CD8-positive, alpha-beta memory T cell (primary cell): ENCODE measurements at places on chromosomes 3 and 15. TPM values are rescaled to one million over a fixed set of nuclear protein-coding genes. Genes with fewer than 3 reads are reported as not detected.
A peak's percentile ranks its signal among the peaks of the same experiment; 100 is the strongest.

DNA sequence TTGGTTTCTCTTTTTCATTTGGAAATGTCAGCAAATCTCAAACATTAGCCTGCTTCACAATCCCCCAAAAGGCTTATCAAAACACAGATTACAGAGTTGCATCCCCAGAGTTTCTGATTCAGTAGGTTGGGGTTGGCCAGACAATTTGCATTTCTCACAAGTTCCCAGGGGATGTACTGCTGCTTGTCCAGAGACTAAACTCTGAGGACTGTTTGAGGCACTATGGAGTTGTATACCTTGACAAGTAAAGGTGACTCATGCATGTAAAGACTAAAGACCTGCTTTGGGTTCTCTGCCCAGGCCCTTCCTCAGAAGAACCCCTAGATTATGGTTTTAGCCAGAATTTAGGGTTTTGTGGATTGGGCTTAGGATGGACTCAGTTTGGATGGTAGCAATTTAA is 151.1 kb upstream of the ARHGEF26 start:
- no peak overlapping the region for H3K27ac ChIP-seq
- H3K4me1 ChIP-seq: no peaks in the 10 kb centered on the region
- no peaks in the 10 kb centered on the region for H3K27me3 ChIP-seq
- H3K36me3 ChIP-seq: no peaks in the 10 kb centered on the region
- DNase-seq: no peak
- H3K4me3 ChIP-seq: no peak overlapping the region

DNA sequence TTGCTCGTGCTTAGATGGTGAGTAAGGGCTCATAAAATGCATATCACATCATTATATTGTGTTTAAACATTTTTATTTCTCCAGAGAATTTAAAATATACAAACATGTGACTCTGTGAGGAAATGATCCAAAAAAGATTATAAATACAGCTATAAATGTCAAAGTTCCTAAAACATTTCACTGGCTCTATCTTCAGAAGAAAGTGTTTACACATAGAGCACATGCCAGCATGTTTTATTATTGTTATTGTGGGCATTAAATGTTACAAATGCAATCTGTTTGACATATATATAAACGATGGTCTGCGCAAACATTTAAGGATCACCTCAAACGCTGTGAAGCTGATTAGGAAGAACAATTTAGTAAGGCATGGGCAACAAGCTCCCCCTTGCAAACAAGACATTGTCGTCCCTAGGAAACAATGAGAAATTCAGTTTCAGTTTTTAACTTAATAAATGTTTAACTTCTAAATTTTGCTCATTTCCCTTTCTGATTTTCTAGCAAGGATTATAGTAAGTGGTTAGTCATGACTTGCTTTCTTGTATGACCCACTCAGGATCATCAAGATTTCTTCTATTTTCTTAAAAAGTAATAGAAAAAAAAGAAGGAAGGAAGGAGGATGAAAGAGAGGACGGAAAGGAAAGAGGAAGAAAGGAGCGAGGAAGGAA is 207.5 kb downstream of the SATB1 start:
- DNase-seq: no peak
- no peak overlapping the region for H3K27ac ChIP-seq
- H3K4me1 ChIP-seq: no peaks in the 10 kb centered on the region
- no peaks in the 10 kb centered on the region for H3K36me3 ChIP-seq
- H3K4me3 ChIP-seq: no peak overlapping the region

DNA sequence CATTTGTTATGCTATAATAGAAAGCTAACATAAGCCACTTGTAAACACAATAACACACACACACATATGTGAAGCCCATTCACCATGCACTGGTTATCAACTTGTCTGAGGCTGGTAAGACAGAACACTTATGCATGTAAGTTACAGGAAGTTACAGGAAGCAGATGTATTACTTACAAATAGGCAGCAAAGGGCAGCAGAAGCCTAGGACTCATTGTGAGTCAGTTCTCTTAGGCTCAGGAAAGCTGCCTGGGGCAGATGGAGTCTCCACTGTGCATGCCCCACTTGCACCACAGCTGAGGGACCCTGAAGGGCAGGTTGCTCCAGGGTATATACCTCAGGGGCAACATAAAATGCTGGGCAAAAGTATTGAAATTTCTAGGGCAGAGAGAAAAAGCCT is 748.8 kb upstream of the CCDC54 start:
- no peak for DNase-seq
- no peaks in the 10 kb centered on the region for H3K27me3 ChIP-seq
- H3K4me1 ChIP-seq: no peaks in the 10 kb centered on the region
- no peak overlapping the region for H3K27ac ChIP-seq
- no peaks in the 10 kb centered on the region for H3K36me3 ChIP-seq

GRCh38 chr15:30974112-30974511 is 17.3 kb downstream of the MTMR10 start:
- H3K27me3 ChIP-seq: no peaks in the 10 kb centered on the region
- peaks cover 3% of the 10 kb centered on the region for H3K4me1 ChIP-seq
- H3K27ac ChIP-seq: no peak overlapping the region
- H3K4me3 ChIP-seq: no peak overlapping the region
- no peak for DNase-seq
- peaks cover 17% of the 10 kb centered on the region for H3K36me3 ChIP-seq

DNA sequence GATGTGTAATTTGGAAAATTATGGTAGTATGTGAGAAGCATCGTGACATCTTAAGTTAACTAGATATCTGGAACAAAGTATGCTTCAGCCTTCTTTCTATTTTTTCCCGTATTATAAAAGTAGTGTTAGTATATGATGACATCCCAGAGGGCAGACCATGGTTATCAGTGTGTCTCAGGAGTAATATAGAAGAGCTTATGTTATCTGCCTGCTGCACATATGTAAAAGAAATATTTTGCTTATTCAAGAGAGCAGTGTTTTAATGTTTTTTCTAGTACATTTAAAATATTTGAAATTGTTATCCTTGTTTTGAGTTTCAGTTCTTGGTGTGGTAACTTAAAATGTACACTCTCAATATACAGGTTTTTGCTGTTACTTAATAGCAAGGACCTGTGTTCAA is 24.1 kb downstream of the PLCL2 start:
- DNase-seq: no peak
- no peaks in the 10 kb centered on the region for H3K27me3 ChIP-seq
- no peaks in the 10 kb centered on the region for H3K36me3 ChIP-seq
- peaks cover 85% of the 10 kb centered on the region for H3K4me1 ChIP-seq
- no peak overlapping the region for H3K4me3 ChIP-seq

DNA sequence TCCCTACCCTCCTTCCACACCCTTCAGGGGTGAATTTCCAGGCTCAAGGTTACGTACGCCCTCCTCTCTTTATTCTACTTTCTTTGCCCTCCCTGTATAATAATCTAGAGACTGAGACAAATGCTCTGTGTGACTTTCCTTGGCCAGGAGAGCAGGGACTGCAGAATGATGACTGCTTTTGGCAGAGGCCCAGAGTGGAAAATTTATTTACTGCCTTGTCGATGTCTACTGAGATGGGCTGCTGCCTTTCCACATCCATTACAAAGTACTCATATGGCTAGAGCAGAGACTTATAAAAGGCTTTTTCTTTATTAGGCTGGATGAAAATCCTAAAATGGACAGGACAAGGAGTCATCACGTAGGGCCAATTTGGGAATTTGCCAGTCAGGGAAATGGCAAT is 576.2 kb downstream of the TUSC7 start:
- no peak overlapping the region for H3K27ac ChIP-seq
- DNase-seq: no peak
- H3K4me3 ChIP-seq: no peak overlapping the region
- no peaks in the 10 kb centered on the region for H3K4me1 ChIP-seq
- no peaks in the 10 kb centered on the region for H3K36me3 ChIP-seq
- no peaks in the 10 kb centered on the region for H3K27me3 ChIP-seq

- H3K36me3 ChIP-seq: no peaks in the 10 kb centered on the region
- H3K4me1 ChIP-seq: peaks cover 58% of the 10 kb centered on the region
- no peak for DNase-seq
- H3K27me3 ChIP-seq: no peaks in the 10 kb centered on the region
- H3K27ac ChIP-seq: peak overlapping the region; percentile 78
Observed at GRCh38 chr15:66388043-66388363, 1.3 kb downstream of the MAP2K1 start.

- DNase-seq: no peak
- H3K36me3 ChIP-seq: no peaks in the 10 kb centered on the region
- H3K4me1 ChIP-seq: no peaks in the 10 kb centered on the region
- H3K27ac ChIP-seq: no peak overlapping the region
- H3K4me3 ChIP-seq: no peak overlapping the region
Observed at GRCh38 chr3:116280130-116280740, 165.1 kb downstream of the LSAMP start.

DNA sequence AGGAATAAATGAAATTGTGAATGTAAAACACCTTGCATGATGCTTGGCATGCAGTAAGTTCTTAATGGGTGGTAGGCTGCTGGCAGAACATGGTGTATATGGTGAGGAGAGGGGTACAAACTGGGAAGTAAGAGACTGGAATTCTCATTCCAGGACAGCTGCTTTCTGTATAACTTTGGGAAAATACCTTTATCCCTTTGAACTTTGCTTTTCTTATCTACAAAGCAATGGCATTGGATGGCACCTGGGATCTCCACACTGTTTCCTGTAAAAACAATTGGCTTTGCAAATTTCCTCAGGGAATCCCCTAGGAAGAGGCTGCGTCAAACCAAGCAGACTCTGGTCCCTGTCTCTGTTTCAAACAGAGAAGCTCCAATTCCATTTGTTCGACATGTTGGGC is 100.7 kb upstream of the SLC4A7 start:
- no peak overlapping the region for H3K4me3 ChIP-seq
- H3K27ac ChIP-seq: no peak overlapping the region
- no peak for DNase-seq
- H3K4me1 ChIP-seq: peaks cover 3% of the 10 kb centered on the region

The ZNF662 gene
- 1.5 TPM for total RNA-seq

The HESX1 gene
- total RNA-seq: not detected

The FBXW12 gene
- not detected for total RNA-seq

The CPA3 gene
- total RNA-seq: not detected
